CD4-positive, alpha-beta T cell (primary cell): ENCODE measurements at places on chromosomes 12 and 14.

GRCh38 chr12:4275016-4275869 lies 1.7 kb downstream of the CCND2 start:
- H3K36me3 ChIP-seq, result peaks cover 44% of the 10 kb centered on the region
- H3K4me3 ChIP-seq, result peak overlapping the region; percentile 95
- no peaks in the 10 kb centered on the region for H3K27me3 ChIP-seq
- peak overlapping the region; percentile 82 for H3K27ac ChIP-seq

DNA sequence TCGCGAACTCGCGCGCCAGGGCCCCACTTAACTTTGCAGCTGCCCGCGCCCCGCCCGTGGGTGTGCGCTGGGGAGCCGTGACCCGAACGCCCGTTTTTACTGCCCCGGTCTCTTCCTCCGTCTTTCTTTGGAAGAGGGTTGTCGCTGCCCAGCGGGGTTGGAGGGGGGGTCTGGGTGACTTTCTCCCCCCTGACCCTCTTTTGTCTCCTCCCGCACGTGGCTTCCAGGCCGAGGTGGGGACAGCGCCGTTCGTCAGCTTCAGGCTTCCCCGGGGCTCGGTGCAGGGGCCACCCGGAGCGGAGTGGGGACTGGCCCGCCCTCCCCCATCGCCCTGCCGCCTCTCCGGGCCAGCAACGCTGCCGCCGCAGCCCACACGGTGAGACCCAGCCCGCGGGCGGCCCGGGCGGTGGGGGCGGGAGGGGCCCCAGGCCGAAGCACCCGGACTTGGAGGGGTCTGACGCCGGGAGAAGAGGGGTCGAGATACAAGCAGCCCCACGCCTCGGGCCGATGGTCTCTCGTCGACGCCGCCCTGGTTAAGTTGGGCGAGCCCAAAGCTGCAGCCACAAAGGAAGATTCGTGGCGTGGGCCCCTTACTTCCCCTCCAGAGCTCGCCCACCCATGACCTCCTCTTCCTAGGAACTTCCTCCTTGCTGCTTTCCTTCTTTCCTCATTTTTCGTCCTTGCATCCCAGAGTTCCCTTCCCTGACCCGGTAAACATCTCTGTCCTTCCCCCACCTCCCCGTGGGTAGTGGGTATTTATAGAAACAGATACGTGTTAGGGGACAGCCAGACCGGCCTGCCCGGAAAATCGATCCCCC lies 1.2 kb downstream of the DYRK2 start:
- peaks cover 28% of the 10 kb centered on the region for H3K36me3 ChIP-seq
- peak overlapping the region; percentile 72 for H3K4me3 ChIP-seq
- peak overlapping the region; percentile 85 for H3K27ac ChIP-seq
- H3K27me3 ChIP-seq, result no peaks in the 10 kb centered on the region

- H3K36me3 ChIP-seq, result no peaks in the 10 kb centered on the region
- no peaks in the 10 kb centered on the region for H3K4me1 ChIP-seq
- no peak for DNase-seq
- no peak overlapping the region for H3K4me3 ChIP-seq
These were observed 255.2 kb upstream of the NAV3 start for GRCh38 chr12:77575376-77575919.

DNA sequence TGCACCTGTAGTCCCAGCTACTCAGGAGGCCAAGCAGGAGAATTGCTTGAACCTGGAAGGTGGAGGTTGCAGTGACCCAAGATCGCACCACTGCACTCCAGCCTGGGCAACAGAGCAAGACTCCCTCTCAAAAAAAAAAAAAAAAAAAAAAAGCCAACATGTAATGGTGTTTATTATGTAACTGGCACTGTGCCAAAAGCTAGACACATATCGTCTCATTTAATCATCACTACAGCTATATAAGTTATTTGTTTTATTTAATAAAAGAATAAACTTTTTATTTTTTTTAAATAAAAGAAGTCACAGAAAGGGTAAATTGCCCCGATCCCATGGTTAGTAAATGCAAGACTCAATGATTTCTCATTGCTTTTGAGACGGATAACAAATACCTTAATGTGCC lies 76.9 kb downstream of the PTCSC3 start:
- H3K36me3 ChIP-seq, result no peaks in the 10 kb centered on the region
- no peak overlapping the region for H3K27ac ChIP-seq
- DNase-seq, result no peak
- H3K4me3 ChIP-seq, result no peak overlapping the region
- peaks cover 7% of the 10 kb centered on the region for H3K27me3 ChIP-seq
- H3K4me1 ChIP-seq, result no peaks in the 10 kb centered on the region

DNA sequence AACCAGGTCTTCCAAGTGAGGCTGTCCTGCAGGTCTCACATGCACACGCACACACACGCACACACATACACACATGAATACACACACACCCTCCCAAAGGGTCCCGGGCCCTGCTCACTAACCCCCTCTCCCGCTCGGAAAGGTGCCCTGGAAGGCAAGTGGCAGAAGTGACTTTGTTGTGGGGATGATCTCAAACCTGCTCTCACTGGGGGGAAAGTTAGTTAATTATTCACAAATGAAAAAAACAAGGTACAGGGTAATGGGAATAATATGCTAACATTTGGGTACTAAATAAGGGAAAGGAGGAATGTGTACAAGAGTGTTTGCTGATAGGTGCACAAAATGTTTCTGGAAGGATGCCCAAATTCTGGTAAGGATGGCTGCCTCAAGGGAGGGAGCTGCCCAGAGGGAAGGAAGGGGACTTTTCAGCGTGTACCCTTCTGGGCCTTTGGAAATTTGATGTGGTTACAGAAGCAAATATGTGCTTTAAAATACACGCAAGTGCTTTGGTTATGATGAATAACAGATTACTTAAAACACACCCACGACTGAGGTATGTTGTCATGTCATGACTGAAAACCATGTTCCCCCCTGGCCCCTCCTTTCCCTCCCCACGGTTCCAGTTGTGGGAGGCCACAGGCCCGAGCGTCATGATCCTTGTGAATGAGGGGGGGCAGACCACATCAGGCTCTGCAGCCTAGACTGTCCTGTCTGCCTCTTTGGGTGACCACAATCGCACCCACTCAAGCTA lies 43.3 kb upstream of the PLEKHG6 start:
- H3K27me3 ChIP-seq, result no peaks in the 10 kb centered on the region
- no peak overlapping the region for H3K4me3 ChIP-seq
- no peaks in the 10 kb centered on the region for H3K4me1 ChIP-seq
- no peaks in the 10 kb centered on the region for H3K36me3 ChIP-seq
- no peak overlapping the region for H3K27ac ChIP-seq

GRCh38 chr12:102907918-102908317 lies 9.1 kb downstream of the PAH start:
- no peak overlapping the region for H3K4me3 ChIP-seq
- no peaks in the 10 kb centered on the region for H3K4me1 ChIP-seq
- DNase-seq, result no peak

DNA sequence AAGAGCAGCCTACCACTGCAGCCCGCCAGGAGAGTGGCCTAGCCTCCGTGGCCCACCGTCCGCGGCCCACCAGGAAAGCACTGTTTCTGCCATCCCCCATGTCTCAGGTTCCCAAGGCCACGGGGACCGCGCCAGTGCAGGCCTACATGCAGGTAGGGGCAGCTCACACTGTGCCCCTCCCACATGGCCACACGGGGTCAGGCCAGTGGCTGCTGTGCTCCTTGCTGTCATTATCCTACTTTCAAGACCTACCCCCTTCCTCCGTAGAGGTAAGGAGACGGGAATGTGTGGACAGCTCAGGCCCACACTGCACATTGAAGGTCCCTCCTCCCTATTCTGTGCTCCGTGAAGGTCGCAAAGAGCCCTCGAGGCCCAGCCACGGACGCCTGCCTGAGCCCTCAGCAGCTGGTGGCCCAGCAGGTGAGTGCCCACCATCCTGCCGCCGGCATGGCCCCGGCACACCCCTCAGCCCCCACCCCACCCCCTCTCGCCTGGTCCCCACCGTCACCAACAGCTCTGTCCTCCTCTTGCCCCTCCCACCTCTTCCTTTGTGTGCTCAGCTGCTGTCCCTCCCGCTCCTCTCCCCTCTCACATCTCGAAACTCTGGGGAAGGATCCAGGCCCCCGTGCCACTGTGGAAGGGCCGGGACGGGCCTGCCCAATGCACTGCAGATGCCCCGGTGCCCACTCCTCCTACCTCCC lies 10.0 kb downstream of the DDX51 start:
- no peak overlapping the region for H3K4me3 ChIP-seq
- no peak for DNase-seq
- peaks cover 8% of the 10 kb centered on the region for H3K36me3 ChIP-seq

GRCh38 chr14:24086193-24086955 lies 7.7 kb upstream of the PCK2 start:
- H3K27me3 ChIP-seq, result no peaks in the 10 kb centered on the region
- peaks cover 14% of the 10 kb centered on the region for H3K4me1 ChIP-seq
- H3K36me3 ChIP-seq, result no peaks in the 10 kb centered on the region
- DNase-seq, result no peak

DNA sequence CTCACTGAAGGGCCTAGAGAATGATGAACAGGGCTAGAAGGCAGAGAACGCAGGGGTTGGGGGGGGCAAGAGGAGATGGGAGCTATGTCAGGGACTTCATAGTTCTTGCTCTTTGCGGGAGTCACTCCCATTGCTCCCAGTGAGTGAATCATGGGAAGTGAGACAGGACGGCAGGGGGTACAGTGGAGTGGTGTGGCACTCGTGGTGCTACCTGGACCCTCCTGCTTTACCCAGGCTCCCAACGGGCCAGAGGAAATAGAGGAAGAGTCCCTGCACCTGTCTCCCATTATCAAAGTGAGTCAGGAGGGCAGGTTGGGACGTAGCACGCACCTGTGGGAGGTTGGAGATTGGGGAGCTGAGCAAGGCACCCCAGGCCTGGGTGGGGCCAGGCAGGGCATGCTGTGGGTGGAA lies 1.3 kb upstream of the KRT8 start:
- DNase-seq, result no peak
- peaks cover 4% of the 10 kb centered on the region for H3K27me3 ChIP-seq
- H3K36me3 ChIP-seq, result no peaks in the 10 kb centered on the region

DNA sequence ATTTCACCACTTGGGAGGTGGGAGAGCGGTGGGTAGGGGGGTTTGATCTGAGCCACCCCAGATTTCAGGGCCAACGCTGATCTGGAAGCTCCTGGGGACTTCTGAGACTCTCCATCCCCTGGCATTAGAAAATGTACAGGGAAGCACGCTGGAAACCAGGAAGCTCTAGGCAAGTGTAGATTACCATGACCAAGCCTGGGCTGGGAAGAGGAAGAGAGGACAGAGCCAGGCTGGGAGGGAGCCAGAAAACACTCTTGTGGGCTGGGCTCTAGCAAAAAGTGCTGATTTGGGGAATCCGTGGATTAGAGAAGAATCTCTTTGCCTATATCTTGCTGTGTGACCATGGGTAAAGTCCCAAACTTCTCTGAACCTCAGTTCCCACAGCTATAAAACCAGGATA lies 236.7 kb downstream of the BCL11B start:
- H3K4me3 ChIP-seq, result no peak overlapping the region
- H3K36me3 ChIP-seq, result no peaks in the 10 kb centered on the region
- no peaks in the 10 kb centered on the region for H3K27me3 ChIP-seq
- H3K4me1 ChIP-seq, result peaks cover 3% of the 10 kb centered on the region
- DNase-seq, result peak; percentile 27

DNA sequence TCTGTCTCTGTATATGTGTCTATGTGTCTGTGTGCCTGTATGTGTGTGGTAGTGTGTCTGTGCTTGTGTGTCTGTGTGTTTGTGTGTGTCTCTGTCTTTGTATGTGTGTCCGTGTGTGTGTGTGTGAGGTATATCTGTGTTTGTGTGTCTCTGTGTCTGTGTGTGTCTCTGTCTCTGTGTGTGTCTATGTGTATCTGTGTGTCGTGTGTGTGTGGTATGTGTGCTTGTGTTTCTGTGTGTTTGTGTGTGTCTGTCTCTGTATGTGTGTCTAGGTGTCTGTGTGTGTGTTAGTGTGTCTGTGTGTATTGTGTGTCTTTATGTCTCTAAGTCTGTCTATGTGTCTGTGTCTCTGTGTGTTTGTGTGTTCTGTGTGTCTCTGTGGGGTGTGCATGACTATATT lies 158.6 kb downstream of the TMEM121 start:
- no peak for DNase-seq
- no peaks in the 10 kb centered on the region for H3K4me1 ChIP-seq
- H3K4me3 ChIP-seq, result no peak overlapping the region
- H3K27ac ChIP-seq, result no peak overlapping the region
- no peaks in the 10 kb centered on the region for H3K36me3 ChIP-seq

GRCh38 chr12:9587987-9588600 lies 19.6 kb downstream of the KLRB1 start:
- no peaks in the 10 kb centered on the region for H3K4me1 ChIP-seq
- H3K27ac ChIP-seq, result no peak overlapping the region
- DNase-seq, result no peak
- H3K4me3 ChIP-seq, result no peak overlapping the region

- no peaks in the 10 kb centered on the region for H3K4me1 ChIP-seq
- no peak overlapping the region for H3K4me3 ChIP-seq
- no peaks in the 10 kb centered on the region for H3K36me3 ChIP-seq
- no peak for DNase-seq
- no peaks in the 10 kb centered on the region for H3K27me3 ChIP-seq
These were observed 160.3 kb upstream of the PELI2 start for GRCh38 chr14:55957950-55958349.

DNA sequence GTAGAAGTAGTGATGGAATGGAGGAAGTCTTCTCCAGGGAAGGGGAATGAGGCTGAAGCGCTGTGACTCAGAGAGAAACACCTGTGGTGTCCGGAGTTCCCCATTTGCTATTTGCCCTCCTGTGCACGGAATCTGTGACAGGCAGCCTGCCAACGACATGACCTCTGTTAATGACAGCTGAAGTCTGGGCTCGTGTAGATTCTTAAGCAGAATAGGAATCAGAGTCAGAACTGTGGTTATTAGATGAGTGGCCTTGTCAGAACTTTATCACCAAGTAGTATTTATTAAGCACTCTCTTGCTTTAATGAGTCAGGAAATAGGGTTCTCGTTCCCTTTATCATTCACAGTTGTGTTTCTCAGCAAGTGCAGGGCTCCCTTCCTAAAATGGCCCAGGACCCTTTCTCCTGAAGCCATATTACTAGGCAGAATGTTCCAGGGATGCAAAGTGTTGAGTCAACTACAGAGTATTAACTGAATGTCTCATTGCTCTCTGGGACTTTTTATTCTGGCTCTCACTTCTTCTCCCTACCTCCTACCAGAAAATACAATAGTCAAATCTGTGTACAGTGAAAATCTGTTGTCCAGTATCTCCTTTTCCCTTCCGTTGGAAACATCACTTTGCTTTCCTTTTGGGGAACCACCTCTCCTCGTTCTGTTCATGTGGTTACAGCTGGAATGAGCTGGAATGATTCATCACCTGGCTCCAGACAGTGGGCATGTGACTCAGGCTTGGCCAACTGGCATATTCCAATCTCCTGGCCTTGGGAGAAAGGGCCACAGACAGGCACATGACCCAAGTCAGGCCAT lies 77.8 kb upstream of the MAX start:
- H3K4me3 ChIP-seq, result no peak overlapping the region
- DNase-seq, result no peak
- H3K27me3 ChIP-seq, result no peaks in the 10 kb centered on the region
- H3K4me1 ChIP-seq, result no peaks in the 10 kb centered on the region
- no peaks in the 10 kb centered on the region for H3K36me3 ChIP-seq

GRCh38 chr12:113314121-113314529 lies 20.8 kb downstream of the SLC8B1 start:
- peaks cover 87% of the 10 kb centered on the region for H3K36me3 ChIP-seq
- H3K27ac ChIP-seq, result no peak overlapping the region
- H3K4me1 ChIP-seq, result no peaks in the 10 kb centered on the region

- H3K4me1 ChIP-seq, result no peaks in the 10 kb centered on the region
- peaks cover 3% of the 10 kb centered on the region for H3K27me3 ChIP-seq
- no peak for DNase-seq
- no peak overlapping the region for H3K4me3 ChIP-seq
- no peak overlapping the region for H3K27ac ChIP-seq
- H3K36me3 ChIP-seq, result no peaks in the 10 kb centered on the region
These were observed 153.9 kb downstream of the SMOC1 start for GRCh38 chr14:70033116-70033515.
